Hippocampal formation (tissue), 2 donors: ENCODE measurements at places on chromosomes 4 and X.

GRCh38 chr4:186904101-186904500, 180.4 kb upstream of the FAT1 start:
- no peak for DNase-seq

GRCh38 chr4:10741961-10742699, 57.6 kb upstream of the CLNK start:
- no peak for DNase-seq

DNA sequence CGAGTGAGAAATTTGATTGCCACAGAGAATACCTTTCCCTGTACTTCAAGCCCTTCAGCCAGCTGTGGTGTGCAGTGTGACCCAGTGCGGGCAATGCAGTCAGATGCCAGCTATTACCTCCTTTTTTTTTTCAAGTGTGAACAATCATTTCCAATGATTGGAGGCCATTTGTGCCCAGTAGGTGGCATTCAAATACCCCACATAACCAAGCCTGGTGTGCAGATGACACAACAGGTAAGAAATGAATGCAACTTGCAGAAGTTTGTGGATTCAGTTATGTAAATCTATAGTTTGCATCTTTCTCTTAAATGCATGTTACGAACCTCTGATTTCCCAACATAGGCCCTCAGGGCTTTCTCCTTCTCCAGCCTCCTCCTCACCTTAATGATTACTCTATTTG, 98.0 kb downstream of the CLCN4 start:
- no peak for DNase-seq

- no peak for DNase-seq
Measured at GRCh38 chr4:176013476-176014247, 52.0 kb upstream of the WDR17 start.

DNA sequence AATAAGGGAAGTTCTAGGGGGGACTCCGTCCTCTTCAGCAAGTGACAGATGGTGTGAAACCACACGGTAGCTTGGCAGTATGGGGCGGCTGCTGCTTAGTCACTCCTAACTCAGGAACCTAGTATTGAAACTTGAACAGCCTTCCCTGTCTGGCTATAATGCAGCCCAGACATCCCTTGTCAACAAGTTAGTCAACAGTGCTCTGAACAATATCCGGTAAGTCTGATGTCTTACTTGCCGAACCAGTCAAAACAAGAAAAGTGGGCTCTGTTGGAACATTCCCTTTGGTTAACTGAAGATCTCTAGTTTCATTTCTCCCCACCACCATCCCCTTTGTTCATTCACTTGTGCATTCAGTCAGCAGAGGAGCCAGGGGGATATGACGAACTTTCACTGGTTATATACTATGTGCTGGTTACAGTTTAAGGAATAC, 18.7 kb upstream of the CXCL13 start:
- no peak for DNase-seq

DNA sequence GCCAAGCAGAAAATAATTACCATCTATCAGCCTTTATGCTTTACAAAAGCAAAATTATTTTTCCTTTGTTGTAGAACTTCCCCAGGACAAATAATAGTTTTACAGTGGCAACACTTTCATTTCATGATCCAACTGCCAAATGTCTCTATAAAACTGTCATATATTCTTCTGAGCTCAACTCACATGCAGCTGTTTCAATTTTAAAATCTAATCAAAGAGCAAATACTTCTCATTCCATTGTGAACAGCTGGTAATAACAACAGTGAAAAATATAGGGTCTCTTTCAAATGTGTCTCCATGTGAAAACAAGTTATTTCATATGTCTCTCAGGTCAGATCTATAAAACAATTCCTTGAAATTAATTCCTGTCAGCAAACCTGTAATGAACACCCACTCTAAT, 270.6 kb upstream of the SLC7A11 start:
- no peak for DNase-seq

DNA sequence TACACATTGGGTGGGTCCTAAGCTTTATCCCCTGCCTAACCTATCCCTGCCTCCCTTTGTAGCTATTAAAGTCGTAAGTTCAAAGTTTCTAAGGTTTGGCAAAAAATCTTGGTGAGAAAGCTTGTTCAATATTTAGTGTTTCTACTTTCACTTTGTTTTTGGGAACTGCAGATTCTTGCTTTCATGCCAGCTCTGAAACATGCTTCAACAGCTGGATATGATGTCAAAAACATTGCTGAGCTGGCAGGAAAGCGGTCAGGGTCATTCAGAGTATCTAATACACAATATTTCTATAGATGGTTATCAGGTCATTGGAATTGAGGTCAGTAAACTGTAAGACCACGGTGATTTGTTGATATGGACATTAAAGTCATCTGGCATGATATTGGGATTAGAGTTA, 19.7 kb downstream of the CENPI start:
- DNase-seq: no peak

GRCh38 chrX:2921193-2921592, 7.9 kb downstream of the ARSD start:
- DNase-seq: no peak

GRCh38 chrX:24448762-24449250, 16.3 kb upstream of the PDK3 start:
- no peak for DNase-seq

DNA sequence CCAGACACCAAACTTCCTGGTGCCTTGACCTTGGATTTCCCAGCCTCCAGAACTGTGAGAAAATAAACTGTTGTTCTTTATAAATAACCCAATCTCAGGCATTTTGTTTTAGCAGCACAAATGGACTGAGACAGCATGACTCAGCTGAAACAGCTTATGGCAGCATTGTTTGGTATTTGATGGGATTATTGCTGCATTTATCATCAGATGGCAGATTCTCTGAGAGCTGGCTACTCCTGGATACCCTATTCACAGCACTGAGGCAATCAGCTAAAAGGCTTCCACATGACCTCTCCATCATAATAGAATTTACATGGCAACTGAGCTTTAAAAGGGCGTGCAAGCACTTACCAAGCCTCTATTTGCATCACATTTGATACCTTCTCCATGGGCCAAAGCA, 623.1 kb upstream of the CPEB2 start:
- no peak for DNase-seq

GRCh38 chr4:175773566-175773965, 38.5 kb downstream of the GPM6A start:
- no peak for DNase-seq

DNA sequence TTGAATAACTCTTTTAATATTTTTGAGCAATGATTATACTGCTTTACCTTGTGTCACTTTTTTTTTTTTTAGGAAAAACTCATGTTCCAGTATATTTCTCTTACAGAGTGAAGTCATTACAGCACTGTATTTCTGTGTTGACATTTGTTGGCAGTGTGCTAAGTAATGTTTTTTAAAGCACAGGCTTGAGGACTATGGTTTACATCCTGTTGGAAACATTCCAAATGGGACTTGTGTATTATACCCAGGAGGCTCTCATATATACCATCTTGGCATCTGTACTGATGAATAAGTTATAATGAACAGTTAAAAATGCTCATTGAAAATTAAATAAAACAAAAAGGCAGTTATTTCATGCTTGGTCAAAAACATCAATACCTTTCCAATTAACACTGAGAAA, 33.8 kb downstream of the CEP44 start:
- no peak for DNase-seq

- DNase-seq: no peak
Measured at GRCh38 chr4:148112231-148112982, 329.8 kb downstream of the NR3C2 start.

- DNase-seq: no peak
Measured at GRCh38 chr4:139969635-139970266, 184.2 kb downstream of the MAML3 start.

GRCh38 chrX:131617182-131617581, 73.3 kb downstream of the OR13H1 start:
- DNase-seq: no peak

- no peak for DNase-seq
Measured at GRCh38 chrX:78595901-78596502, 63.1 kb downstream of the RTL3 start.

DNA sequence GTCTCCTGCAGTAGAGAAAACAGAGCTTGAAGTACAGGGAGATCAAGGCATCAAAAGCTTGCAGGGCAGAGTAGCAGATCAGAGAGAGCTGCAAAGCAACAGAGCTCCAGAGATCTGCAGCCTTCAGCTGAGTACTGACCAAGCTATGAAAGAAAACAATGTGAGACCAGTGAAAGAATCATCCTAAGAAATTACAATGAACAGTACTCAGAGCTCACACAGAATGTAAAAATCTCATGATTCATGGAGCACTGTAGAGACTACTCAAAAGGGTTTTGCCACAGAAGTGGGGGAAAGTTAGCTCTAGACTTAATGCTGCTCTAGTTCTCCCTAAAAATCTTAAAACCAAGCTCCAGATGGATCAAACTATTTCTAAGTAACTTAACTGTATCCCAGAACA, 80.0 kb upstream of the MAB21L2 start:
- DNase-seq: no peak

- DNase-seq: no peak
Measured at GRCh38 chr4:168600796-168601583, 104.1 kb downstream of the PALLD start.

GRCh38 chr4:22514001-22514400, 1.9 kb downstream of the ADGRA3 start:
- no peak for DNase-seq

- no peak for DNase-seq
Measured at GRCh38 chr4:128917781-128918180, 108.3 kb downstream of the JADE1 start.

GRCh38 chrX:40945361-40945713, 139.9 kb upstream of the USP9X start:
- no peak for DNase-seq

DNA sequence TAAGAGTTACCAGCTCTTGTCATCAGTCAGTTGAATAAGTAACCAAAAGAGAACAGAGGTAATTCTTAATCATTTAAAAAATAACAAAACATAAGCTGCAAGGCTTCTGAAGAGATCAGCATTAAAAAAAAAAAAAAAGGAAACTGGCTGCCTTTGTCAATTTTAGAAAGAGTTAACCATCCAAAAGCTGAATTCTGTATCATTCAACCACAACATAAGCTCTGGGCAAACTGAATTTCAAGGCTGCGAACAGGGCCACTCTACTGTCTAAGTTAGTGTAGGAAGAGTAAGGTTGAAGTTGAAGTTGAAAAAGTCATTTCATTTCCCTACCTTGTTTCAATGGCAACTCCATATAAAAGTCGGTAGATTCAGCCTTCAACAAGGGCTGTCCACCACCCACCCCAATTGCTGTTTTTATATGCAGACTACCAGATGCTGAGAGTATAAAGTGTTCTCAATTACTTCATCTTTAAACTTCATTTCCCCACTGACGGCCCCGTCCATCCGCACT, 1.1 kb upstream of the LIN54 start:
- DNase-seq: peak; percentile 45

DNA sequence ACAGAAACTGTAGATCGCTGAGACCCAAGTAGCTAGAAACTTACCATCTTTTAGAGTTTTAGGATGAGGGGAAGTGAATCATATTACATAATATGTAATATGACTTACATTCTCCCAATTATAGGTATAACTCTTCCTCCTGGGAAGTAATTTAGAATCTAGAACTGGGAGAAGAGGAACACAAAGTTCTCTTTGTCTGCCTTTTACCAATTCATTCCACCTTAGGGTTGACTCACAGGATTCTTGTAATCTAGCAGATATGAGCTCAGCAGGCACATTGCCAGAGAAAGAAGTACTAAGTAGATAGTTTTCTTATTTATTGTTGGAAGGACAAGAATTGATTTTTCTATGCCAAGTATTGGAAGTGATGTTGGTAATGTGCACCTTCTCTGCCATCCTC, 58.0 kb upstream of the CCSER1 start:
- DNase-seq: no peak

DNA sequence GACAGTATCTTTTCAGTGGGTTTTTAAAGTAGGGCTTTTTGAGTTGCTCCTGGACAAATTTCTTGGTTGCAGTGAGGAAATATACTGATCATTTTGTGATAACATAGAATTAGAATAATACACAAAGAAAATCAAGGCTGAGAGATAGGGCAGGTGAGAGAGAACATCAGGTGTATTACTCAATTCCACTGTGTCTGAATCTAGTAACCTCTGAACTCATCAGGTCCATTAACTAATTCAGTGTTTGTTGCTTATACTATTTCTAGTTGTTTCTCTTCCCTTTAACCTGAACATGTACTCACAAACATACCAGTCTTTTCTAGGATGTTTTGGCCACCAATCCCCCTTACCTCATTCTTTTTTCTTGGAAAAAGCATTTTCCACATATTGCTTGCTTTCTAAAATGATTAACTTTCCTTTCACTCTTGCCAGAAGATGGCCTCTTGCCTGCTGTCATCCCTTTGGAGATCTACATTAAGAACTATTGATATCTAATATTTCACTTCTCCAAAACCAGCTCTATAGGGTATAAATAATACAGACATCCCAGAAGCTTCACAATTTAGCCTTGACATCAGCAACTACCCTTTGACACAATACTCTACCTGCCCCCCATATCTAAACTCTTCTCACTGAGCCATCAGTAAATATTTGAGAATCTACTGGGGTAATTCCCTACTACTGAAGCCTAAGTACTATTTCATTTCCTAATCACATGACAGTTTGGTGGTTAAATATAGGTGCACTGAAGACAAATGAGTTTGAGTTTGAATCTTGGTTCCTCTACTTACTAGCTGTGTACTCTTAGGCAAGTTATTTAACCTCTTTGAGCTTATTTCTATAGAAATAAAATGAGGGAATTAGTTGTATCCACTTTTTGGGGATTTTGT, 470.8 kb upstream of the IGFBP7 start:
- DNase-seq: no peak

DNA sequence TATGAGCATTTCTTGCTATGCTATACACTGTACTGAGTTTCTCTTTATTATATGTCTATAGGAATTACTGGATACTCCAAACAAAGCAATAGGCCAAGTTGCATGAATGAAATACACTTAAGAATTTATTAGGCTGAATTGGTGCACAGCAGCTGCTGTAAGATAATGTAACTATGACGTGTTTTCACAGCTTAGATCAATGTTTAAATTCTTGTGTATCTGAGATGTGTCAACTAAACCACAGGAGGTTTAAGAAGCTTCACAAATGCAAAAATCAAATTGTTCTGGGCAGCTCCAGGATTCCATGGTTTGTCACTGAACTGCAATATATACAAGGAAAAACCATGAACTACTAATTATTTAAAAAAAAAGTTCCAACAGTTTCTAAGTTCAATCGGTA, 156.7 kb downstream of the MAPK10 start:
- no peak for DNase-seq

GRCh38 chr4:164571593-164572390, 182.1 kb upstream of the SMIM31 start:
- DNase-seq: no peak

GRCh38 chrX:43551590-43551989, 104.5 kb upstream of the MAOA start:
- no peak for DNase-seq

GRCh38 chr4:166724369-166724768, 509.9 kb downstream of the SPOCK3 start:
- DNase-seq: no peak

GRCh38 chr4:79886021-79886420, 187.0 kb downstream of the ANTXR2 start:
- DNase-seq: no peak

GRCh38 chrX:149491812-149492211, 13.3 kb downstream of the IDS start:
- no peak for DNase-seq

GRCh38 chr4:151223465-151223864, 53.5 kb upstream of the PRSS48 start:
- no peak for DNase-seq

- DNase-seq: no peak
Measured at GRCh38 chr4:27308379-27308778, 447.7 kb downstream of the STIM2 start.

- no peak for DNase-seq
Measured at GRCh38 chr4:109432203-109432602, 1.4 kb upstream of the SEC24B start.

- no peak for DNase-seq
Measured at GRCh38 chr4:167035390-167035789, 198.9 kb downstream of the SPOCK3 start.
